ENCODE measurements at places on chromosomes 1 and 21.

DNA sequence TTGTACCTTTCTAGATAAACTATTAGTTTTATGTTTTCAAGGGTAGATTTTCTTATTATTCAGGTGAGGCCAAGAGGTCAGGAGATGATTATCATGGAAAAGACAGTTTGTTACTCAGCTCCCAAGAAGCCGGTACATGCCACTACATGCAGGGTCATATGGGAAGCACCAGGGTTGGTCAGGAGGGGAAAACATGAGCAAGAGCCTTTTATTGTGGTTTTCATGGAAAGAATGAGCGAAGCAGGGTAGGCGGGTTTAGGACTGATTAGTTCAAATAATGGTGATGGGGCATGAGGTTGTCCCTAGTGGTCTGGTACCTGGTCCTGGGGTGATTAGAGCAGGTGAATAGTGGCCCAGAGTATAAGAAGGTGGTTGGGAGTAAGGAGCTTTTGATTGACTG, 189.9 kb downstream of the APP start:
- no peak for DNase-seq

DNA sequence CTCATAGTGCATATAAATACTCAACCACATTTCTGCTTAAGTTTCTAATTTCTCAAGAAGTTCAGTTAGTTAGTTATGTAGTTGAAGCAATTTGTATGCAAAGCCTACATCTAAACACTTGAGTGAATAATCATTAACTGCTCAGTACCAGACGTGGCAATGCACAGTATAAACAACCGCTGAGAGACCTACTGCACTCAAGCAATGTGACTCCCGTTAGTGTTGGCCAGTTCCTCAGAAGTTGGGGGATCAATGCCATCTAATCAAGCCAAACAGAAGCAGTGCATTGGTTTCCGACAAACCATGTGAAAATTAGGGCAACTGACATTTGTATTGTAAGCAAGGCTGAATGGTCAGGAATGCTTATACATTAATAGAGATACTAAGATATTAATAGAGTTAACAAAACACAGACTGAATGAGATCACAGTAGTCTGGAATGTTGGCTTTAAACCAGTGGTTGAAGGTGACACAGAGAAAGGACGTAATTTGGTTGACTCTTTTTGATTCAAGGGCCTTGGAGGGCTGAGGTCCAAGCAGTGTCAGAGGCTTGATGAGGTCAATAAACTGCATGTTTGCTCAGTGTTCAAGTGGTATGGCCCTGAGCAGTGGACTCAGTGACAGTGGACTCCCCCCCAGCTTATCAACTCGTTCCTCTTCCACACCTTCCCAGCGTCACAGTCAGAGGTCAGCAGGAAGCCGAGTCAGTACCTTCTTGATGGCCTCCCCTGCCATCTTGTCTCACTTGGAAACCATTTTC, 255.5 kb downstream of the CTH start:
- no peak for DNase-seq

- no peak for DNase-seq
These were observed 52.7 kb upstream of the WASF2 start for GRCh38 chr1:27542463-27543273.

DNA sequence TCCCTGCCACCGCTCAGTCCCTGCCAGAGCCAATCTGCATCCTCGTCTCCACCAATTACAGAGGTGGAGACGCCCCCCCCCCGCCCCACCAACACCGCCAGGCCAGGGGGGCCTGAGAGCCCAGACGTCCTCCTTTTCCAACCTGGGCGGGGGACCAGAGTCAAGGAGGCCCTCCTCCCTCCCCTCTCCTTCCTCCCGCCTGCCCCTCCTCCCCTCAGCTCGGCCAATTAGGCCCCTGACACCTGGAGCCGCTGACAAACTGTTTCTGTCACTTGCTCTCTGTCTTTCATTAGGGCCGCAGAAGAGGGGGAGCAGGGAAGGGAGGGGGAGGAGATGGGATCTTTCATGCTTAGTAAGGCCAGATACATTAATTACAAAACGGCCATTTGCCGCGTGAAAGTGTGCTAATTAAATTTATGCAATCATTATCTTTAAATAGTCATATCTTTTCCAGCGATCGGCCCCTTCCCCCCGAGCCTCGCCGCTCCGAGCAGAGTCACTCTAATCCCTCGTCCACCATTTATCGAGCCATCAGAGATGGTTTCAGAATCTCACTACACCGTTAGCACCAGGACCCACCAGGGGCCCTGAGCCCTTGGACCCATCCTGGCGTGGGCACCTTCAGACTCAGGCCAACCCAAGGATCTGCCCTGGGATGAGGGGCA, 94.7 kb downstream of the PAX7 start:
- DNase-seq, result no peak

- no peak for DNase-seq
These were observed 37.3 kb downstream of the CHAF1B start for GRCh38 chr21:36422279-36423098.

DNA sequence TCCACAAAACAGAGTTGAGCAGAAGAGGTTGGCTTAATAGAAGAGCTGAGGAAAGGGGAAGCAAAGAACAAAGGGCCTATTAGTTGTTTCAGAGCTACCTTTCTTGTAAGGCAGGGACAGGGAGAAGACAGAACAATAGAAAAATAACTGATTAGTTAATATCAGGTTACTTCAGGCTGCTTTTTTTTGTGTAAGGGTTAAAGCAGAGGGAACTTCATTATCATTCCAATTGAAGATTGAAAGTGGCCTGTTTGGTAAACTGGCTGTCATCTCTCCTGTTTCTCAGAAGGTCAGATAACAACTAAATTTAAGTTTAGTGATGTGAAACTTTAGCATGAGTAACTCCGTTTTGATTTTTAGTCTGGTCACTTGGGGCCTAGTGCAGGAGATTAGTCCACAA, 22.3 kb downstream of the CDC42 start:
- no peak for DNase-seq

DNA sequence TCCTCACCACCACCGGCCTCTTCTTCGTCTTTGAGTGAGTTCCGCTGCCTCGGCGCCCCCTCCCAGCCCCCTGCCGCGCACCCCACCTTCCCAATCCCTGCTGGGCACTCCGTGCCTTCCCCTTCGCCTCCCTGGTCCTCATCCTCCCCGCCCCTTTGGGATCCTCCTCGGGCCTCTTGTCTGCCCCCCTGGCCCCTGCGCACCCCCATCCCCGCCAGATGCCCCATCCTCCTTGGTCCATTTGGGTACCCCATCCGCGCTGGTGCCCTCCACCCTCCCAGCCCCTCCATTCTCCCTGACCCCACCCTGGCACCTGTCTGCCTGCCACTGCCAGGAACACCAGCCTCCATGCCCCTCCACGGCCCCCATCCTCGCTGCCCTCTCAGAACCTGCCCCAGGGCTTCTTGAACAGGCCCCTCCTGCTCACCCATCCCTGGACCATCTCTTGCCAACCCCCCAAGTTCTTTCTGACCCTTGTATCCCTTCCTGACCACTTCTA, 667 bp downstream of the ZDHHC18 start:
- DNase-seq, result no peak

- no peak for DNase-seq
These were observed 5.4 kb upstream of the LAMC2 start for GRCh38 chr1:183180634-183181056.

- DNase-seq, result no peak
These were observed 51.3 kb upstream of the RUNX1 start for GRCh38 chr21:35100349-35100811.

DNA sequence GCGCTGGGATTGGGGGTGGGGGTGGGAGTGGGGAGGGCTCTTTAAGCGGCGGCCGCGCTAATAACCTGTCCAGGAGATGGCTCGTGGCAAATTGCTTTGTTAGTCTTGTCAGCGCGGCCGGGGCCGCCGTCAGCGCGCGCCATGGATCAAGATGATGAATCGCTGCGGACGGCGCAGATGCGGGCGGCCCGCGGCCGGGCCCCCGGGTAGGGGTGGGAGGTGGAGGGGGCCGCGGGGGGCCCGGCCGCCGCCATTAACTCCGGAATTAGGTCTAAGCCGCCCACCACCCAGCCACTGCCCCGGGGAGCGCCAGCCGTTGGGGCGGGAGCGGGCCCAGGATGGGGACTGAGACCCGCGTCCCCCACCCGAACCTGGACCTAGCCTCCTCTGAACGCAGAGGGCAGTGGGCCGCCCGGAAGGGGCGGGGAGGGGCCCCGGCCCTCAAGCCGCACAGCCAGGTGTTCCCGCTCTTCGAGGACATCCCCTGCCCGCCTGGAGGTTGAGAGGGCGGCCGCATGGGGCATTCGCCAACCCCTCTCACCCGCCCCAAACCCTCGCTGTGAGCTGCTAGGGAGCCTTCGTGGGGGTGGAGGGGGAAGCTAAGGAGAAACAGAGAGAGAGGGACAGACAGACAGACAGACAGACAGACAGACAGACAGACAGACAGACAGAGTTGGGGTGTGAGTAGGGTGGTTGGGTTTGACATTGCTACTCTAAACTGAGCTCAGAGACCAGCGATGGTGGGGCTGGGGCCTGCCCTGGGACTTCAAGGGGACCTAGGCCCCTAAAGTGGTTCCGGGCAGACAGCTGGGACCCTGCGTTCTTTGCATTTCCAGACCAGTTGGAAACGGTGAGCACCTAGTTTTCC, 3.8 kb upstream of the DMBX1 start:
- no peak for DNase-seq

GRCh38 chr21:41952568-41953248, 1.1 kb downstream of the C2CD2 start:
- DNase-seq, result no peak

- DNase-seq, result no peak
These were observed 200.6 kb downstream of the SMYD3 start for GRCh38 chr1:246306415-246307037.
